ENCODE measurements at places on chromosomes 12 and 14.
A peak's percentile ranks its signal among the peaks of the same experiment; 100 is the strongest.

DNA sequence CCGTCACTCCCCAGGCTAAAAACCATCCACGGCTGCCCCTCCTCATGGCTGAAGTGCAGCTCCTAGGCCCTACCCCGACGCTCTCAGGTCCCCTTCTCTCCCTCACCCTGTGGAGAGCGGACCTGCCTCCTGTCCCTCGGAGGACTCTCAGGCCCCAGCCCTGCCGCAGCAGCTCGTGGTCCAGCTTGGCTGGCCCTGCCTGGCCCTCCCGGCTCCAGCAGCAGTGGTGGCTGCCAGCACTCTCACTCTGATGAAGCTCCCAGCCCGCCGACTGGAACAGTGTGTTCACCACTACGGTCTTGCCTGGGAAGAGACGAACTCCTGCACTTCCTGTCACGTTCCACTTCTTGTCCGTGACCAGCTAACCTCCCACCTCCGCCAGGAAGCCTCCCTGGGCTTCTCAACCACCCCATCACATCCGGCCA, 11.1 kb downstream of the BAG5 start:
- no peak for DNase-seq

GRCh38 chr12:104742551-104743201, 215.4 kb downstream of the SLC41A2 start:
- no peak for DNase-seq

DNA sequence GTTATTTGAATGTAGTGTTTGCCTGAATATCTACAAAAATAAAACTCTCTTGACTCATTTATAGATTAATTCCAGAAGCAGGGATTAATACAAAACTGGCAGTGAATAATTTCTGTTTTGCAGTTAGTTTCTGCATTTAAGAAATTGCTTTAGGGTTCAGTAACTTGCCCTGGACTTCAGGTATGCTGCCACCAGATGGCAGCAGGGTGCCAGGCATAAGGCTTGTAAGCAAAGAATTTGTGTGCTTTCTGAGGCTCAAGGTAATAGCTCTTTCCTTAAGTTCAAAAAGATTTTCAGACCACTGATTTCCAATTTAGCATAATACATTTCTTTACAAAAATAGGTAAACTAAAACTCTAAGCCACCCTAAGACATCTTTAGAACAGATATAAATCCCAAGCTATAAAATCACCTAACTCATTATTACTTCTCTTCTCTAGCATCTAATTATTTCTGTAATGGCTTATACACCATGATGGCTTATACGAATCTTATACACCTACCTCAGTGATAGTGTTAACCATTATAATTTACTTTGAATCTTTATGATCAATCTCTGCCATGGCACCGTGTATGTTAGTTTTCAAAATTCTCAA, 398.3 kb downstream of the APAF1 start:
- DNase-seq, result peak; percentile 39

DNA sequence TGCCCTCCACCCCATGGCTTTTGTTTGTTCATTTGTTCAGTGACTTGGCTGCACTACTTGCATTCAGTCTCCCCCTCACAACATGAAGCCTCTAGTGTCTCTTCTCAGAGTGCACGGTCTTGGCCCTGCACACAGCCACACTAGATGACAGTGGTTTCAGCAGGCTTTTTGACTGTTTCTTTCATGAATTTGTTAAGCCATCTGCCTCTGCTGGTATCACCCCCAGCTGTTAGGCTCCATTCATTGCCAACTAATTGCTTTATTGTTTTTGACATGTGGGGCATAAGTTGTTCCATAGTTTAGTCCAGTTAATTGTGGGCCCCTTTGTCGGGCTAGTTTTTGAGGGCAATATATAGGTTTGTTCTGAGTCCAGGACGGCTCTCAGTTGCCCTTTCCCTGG, 18.8 kb downstream of the OS9 start:
- DNase-seq, result no peak

DNA sequence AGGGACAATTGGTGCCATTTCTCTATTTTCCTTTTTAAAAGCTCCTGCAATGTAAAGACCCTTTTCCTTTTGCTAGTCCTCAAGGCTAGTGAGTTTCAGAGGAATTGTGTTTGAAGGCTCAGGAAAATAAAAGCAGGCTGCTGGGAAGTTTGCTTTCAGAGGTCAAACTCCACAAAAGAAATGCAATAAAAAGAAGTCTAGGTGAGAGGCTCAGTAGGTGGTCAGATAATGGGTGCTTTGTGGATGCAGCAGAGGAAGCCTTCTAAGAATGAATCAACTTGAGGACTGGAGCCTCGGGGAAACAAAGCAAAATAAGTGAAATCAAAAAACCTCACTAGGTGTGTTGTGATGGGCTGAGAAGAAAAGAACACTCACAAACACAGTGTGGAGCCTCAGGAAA, 10.3 kb downstream of the CCDC175 start:
- no peak for DNase-seq

DNA sequence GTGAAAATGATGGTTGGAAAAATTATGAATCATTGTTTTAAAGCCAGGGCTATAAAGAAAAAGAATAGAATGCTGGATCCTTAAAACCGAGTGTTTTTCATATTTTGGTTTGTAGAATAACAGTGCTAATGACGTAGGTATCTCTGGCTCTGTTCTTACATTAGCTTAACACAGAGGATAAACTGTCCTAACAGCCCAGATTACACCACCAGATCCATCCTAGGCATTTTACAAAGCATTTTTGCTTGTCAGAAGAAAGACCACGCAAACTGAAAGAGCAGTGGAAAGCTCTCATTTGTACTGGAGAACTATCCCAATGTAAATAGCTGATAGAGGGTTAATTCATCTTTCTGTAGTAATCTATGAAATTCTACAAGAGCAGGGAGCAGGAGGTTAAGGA, 13.6 kb downstream of the IFT81 start:
- no peak for DNase-seq

GRCh38 chr14:100778526-100778882, 47.4 kb upstream of the MEG3 start:
- no peak for DNase-seq

GRCh38 chr12:85747941-85748495, 88.2 kb downstream of the RASSF9 start:
- DNase-seq, result no peak

DNA sequence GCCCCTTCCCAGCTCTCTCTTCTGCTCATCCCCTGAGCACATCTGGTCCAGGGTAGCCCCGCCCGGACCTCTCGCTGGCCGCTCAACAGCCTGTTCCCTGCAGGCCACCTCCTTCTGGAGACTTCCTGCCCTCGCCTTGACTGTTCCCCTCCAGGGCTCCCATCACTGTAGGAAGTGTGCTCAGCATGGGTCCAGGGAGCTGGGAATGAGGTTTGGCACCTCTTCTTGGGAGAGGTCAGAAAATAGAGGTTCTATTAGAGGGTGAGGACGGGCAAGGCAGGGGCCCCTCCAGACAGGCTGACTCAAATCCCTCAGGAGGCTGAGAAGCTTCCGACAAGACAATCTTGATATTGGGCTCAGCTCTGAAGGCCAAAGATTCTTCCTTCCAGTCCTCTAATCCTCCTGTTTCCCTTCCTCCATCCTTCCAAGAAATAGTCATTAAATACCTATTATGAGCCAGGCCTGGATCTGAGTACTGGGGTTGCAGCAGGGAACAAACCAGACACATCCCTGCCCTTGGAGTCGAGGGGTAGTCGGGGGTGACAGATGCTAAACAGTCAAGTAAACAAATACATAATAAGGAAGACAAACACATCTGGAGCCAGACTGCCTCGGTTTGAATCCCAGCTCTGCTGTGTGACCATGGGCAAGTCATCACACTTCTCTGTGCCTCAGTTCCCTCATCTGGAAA, 30.6 kb downstream of the CMKLR1 start:
- DNase-seq, result no peak

DNA sequence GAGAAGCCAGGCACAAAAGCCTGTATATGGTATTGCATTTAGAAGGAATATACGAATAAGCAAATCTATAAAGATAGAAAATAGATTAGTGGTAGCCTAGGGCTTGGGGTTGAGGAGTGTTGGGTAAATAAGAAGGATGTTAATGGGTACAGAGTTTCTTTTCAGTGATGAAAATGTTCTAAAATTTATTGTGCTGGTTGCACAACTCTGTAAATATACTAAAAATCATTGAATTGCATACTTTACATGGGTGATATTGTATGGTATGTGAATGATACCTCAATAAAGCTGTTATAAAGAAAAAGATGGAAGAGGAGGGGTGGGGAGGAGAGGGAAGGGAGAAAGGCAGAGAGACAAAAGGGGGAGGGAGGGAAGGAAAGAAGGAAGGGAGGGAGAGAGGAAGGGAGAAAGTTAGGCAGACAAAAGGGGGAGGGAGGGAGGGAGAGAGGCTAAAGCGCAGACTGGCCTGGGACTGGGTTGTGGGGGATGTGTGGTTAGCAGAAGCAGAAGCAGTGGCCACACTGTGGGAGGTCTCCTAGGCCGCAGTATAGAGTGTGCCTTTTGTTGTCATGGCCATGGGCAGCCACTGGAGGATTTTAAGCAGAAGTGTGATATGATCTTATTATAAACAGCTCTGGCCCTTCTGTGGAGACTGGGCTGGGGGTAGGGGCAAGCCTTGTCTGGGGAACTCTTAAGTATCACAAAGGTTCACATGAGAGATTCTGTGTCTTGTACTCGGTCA, 73.6 kb upstream of the ELK3 start:
- DNase-seq, result no peak

DNA sequence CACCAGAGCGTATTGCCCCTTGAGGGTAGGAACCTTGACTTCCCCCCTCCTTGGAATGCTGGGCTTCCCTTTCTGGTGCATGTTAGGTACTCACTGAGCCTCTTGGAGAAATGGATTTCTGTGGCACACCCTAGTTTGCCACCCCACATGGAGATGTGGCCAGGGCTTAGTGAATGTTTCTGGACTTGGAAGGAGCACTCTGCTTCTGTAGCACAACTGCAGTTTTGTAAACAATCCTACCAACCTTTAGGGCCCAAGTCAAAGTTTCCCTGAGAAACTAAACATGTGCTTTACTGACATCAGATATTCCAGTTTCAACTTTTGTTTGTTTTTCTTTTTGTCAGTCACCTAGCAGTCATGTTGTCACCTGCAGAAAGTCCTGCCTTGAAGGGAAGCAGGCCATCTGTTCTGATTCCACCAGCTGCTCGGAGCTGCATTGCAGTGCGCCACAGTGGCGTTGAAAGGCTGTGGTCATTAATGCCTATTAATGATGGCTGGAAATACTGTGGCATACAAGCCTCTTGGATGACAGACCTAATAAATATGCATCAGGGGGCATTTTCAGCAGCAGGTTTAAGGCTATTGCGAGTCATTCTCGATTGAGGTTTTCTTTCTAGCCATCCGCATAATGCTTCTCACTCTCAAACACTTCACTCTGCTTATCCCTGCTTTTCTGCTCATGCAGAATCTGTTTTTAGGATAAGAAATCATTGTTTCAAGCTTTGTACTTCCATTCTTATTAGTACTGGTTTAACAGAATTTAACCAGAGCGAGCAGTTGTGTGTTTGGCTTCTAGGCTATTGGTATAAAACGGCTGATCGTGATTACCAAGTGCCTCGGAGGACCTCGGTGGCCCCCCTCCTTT, 7.8 kb downstream of the PELI2 start:
- DNase-seq, result no peak

DNA sequence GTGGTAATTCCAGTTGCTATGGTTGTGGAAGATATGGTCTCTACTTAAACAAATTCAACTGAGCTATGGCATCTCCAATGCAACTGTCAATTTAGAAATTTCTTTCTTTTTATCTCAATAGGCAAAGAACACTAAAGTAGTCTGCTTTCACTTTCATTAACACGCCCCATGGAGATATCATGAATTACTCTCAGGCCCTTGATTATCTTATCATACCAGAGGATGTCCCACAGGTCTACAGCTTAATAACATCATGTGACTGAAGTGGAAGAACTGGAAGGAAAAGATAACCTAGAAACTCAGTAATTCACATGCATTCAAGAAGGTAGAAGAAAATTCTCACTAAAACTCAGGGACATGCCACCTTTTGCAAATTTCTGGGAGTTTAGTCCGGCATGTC, 114.3 kb downstream of the FLRT2 start:
- no peak for DNase-seq

- peak; percentile 85 for DNase-seq
Measured at GRCh38 chr12:7970475-7971252, 34.7 kb upstream of the SLC2A3 start.

DNA sequence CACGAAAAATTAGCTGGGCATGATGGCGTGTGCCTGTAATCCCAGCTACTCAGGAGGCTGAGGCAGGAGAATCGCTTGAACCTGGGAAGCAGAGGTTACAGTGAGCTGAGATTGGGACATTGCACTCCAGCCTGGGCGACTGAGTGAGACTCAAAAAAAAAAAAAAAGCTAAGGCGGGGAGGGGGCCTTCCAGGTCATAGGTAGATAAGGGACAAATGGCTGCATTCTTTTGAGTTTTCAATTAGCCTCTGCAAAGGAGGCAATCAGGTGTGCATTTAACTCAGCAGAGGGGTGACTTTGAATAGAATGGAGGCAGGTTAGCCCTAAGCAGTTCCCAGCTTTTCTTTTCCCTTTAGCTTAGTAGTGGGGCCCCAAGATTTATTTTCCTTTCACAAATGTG, 743 bp upstream of the AACS start:
- no peak for DNase-seq

DNA sequence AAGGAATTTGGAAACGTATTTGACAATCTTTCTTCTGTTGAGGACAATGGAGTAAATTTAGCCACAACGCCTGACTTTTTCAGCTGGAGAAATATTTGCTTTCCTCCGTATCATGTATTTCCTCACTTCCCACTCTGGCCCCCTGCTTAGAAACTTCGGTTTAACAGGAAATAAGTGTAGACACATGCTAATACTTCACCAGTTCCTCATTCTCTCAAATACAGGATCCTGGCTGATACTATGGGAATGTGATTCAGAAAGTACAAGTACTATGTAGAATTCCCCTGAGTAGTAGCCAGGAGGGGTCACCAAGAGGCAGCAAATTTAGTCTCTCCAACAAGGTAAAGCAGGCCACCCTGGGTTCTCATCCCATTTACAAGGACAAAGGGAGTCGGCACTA, 58.0 kb downstream of the FAR2 start:
- DNase-seq, result no peak
